ENCODE measurements at places on chromosomes 12 and 14.

- DNase-seq = no peak
Measured at GRCh38 chr14:63453443-63453936, 89.7 kb downstream of the PPP2R5E start.

- DNase-seq = no peak
Measured at GRCh38 chr14:92995620-92996019, 72.7 kb downstream of the CHGA start.

- DNase-seq = no peak
Measured at GRCh38 chr14:68677476-68677875, 115.4 kb downstream of the ZFP36L1 start.

DNA sequence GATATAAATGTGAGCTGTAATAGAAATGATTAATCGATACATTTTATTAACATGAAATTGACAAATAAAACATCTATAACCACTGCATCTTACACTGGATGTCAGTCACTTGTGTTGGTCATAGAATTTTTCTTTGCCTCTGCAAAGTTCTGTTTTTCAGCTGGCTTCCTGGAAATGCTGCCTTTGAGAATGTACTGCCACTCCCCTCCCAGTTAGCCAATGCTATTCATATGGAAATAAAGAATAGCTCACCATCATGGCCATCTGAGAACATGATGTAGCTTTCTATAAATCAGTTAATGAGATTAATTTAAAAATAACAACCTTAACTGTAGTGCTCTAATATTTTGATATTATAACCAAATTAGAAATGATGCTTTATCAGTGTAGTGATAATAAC, 41.1 kb downstream of the SLCO1B1 start:
- DNase-seq = no peak

DNA sequence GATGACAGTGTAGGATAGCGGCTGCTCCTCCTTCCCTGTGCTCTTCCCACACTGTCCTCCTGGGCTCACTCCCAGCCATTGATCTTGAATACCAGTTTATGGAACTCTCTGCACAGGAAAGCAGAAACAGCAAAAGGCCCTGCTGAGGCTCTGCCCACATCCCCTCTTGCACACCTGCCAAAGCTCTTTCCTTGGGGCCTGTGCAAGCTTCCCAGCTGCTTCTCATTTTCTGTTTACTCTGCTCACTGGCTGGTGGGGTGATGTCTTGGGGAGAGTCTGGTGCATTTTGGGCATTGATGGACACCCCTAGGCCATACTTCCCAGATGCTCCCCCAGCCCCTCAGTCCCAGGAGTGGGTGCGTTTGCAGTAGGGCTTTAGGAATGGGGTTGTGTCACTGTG, 361.8 kb downstream of the TMEM121 start:
- DNase-seq = no peak

DNA sequence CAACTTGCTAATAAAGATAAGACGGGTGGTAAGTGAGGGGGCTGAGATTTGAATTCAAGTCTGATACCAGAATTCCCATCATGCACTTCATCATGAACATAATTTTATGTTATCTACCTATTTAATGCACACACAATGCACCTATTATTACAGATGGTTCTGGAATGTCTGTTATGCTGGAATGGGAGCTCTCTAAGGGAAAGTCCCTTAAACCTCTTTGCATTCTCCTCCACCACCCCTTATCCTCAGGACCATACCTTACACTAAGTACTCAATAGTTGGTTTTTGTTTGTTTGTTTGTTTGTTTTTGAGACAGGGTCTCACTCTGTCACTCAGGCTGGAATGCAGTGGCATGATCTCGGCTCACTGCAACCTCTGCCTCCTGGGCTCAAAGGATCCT, 7.0 kb upstream of the MSI1 start:
- no peak for DNase-seq

- no peak for DNase-seq
Measured at GRCh38 chr12:60168441-60168840, 572.6 kb downstream of the SLC16A7 start.

- DNase-seq = peak; percentile 80
Measured at GRCh38 chr14:44778604-44779003, 183.1 kb downstream of the KLHL28 start.

DNA sequence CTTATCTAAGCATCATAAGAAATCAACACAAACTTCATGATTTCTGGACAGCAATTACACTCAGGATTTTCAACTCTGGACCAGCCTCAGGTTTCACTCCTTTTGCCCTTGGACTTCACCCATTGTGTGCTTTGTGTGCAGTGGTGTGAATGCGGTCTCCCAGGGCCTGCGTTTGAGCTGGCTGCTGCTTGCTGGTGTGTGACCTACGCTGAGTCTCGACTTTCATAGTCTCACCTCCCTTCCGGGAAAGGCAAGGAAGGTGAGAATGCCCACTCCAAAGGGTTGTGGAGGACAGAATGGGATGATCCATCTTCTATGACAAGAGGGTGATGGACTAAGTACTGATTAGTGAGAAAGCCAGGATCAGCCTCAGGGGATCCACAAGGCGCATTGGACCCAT, 228.8 kb downstream of the C12orf75 start:
- DNase-seq = no peak

DNA sequence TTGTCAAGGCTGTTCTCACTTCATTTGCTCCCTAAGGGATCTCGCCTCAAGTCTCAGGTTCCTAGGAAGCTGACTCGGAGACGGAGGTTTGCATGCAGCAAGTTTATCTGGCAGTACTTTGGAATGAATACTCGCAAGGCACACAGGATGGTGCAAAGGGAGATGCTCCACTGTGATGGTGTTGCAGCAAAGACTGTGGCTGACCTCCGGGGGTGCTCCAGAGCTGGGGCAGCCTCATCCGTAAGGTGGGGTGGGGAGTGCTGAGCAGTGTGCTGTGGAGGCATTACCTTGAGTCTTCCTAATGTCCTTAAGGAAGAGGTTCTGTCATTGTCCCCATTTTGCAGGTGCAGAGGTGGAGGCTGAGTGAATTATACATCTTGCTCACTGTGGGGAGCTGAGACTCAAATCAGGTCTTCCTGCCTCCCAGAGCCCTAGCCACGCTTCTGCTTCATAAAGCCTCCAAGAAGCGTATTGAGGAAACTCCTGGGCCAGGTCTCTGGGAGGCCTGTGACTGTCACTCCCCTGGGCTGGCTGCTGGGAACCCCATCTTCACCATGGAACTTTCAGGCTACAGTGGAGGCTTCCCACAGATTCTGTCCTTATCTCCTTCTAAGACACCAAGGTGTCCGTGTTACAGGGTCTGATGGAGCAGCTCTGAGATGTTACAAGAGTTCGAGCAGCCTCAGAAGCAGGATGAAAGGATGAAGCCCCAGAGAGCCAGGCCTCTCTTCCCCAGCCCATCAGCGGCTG, 39.5 kb downstream of the GALNT16 start:
- no peak for DNase-seq

GRCh38 chr12:53523131-53523530, 15.8 kb upstream of the NPFF start:
- DNase-seq = no peak

DNA sequence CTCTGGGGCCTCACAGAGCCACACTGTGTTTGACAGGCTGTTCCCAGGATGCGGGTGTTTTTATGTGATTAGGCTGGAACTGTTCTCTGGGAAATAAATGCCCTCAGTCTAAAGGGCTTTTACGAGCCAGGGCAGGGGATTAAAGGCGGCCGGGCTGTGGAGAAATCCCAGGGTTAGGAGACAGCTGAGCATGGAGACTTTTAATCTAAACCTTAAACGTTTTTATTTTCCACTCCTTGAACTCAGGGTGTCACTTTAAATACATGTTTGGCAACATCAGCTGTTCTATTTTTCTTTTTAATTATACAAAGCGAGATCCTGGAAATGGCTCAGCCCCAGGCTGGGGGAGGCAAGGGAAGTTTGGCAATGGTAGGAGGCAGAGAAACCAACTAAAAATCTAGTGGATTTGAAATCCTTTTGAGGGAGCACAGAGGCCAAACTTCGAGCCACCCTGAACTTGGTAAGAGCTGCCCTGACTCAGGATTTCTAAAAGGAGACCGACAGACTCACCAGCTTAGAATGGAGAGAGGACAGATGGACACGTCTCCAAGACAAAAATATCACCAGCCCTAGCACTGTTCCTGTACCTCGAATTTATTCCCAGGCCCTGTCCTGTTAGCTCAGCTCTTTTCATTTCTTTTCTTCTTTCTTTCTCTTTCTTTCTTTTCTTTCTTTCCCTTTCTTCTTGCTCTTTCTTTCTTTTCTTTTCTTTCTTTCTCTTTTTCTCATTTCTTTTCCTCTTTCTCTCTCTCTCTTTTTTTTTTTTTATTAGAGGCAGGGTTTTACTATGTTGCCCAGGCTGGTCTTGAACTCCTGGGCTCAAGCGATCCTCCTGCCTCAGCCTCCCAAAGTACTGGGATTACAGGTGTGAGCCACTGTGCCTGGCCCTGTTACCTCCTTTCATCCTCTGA, 15.8 kb upstream of the ORAI1 start:
- peak; percentile 51 for DNase-seq
